ENCODE measurements at places on chromosomes 5 and 9.

- no peak for DNase-seq
Observed at GRCh38 chr5:53170746-53171349, 61.3 kb upstream of the MOCS2 start.

GRCh38 chr5:37662789-37663485, 176.9 kb downstream of the GDNF start:
- DNase-seq: no peak

DNA sequence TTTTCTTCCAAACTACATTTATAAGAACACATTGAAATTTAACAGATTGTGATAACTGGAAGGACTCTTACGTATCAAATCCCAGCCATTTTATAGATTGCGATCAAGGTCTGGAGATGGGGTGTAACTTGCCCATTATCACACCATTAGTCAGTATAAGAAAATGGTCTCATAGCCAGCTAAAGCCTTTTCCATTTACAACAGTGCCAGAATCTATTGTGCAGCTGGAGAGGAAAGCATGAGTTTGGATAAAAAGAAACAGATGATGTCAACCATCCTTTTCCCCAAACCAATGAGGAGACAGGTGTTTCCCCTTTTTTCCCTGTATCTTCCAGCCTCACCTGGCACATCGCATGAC, 658.8 kb downstream of the ACTL7B start:
- no peak for DNase-seq

GRCh38 chr9:131407717-131408195, 13.9 kb downstream of the PRRC2B start:
- no peak for DNase-seq

GRCh38 chr9:107336718-107337360, 53.8 kb downstream of the RAD23B start:
- no peak for DNase-seq

DNA sequence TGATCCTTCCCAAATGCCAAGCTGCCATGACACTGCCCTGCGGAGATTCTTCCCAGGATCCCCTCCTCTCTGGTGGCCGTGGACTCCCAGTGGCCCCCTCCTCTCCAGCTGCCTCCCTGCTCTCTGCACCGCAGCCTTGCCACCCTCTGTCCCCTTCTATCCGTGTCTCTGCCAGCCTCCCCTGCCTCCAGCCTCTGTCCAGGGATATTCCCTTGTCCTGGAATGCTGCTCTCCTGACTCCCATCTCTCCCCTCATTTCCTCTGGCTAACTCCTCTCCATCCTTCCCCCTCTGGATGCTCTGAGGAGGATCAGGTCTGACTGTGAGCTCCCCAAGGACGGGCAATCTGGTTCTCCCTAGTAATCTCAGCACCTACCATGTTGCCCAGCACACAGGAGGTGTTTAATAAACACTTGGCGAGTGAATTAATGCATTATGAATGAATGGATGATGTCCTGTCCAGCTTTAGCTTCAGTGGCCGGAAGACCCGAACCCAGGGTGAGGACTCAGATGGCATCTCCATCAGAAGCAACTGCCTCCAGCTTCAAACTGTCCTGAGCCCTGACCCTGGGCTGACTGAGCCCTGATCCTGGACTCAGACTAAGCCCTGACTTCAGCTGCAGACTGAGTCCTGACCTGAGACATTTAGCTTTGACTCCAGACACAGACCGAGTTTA, 7.5 kb upstream of the CRB2 start:
- DNase-seq: no peak

DNA sequence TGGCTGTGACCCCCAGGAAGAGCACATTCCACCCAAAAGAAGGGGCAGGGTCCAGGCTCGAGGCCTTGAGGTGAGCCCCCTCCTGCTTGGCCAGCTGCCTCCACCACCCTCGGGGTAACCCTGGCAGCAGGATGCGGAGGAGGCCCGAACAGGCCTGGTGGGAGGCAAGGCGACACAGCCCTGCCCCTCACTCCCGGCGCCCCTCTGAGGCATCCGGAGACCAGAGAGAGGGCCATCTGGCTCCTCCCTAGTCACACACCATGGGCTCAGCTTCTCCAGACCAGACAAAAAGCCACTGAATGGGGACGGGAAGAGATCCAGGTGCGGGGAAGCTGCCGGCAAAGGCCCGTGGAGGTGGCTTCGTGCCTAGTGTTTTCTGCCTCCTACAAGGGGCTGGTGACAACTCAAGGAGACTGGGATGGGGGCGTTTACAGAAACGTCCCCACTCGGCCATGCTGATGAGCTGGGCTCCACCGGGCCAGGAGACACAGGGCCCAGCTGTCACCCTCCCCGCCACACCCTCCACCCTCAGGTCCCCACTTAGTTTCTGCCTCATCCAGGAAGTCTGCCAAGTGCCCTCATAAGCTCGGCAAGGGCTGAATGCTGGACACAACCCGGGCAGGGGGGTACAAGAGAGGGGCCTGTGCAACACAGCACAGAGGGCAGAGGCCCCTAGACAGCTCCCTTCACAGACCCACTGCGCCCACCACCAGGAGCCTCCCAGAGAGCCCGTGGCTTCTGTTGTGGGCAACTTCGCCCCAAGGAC, 41.9 kb downstream of the NACC2 start:
- no peak for DNase-seq

GRCh38 chr5:23027331-23027730, 174.2 kb upstream of the CDH12 start:
- no peak for DNase-seq

DNA sequence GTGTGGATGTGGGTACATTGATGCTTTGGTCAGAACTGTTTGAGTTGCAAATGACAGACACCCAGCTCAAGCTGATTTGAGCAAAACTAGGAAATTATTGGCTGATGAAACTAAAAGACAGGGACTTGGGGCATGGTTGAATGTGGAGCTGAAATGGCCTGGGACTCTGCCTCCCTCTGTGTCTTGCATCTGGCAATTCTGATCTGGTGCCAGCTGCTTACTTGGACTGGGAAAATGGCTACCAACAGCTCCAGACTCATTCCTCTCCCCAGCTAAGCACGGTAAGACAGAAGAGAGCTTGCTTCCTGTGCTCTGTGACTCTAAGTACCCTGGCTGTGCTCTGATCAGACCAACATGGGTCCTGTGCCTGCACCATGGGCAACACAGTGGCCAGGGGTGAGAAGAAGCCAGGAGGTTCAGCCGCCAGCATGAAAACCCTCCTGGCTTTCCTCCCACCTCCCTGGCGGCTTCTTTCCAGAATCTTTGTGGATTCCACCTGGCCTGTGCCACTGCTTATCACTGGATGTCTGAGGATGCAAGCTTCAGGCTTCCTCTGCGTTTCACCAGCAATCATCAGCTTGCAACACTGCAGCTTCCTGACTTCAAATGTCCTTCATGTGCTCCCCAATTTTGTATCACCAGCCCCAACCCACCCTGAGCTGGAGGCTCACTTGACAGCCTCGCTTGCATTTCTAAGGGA, 44.1 kb downstream of the C5orf15 start:
- DNase-seq: no peak

DNA sequence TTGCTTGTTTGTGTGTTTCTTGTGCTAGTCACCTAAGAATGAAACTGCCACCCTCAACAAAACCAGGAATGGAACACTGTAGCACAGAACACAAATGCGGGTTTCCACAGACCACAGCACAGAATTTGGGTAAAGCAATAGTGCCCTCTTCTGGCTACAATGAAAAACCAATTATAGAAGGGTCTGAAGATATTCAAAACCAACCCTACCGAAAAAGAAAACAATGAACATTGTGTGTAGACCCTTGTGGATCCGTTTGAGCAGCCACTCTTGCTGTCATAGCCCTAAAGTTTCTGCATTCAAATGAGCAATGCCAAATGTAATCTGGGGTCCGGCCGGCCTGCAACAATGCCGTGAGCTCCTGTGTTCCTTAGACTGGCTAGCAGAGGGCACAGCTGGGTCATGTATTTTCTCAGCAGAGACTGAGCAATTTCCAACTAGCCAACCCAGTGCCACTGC, 8.3 kb upstream of the ENC1 start:
- DNase-seq: no peak

DNA sequence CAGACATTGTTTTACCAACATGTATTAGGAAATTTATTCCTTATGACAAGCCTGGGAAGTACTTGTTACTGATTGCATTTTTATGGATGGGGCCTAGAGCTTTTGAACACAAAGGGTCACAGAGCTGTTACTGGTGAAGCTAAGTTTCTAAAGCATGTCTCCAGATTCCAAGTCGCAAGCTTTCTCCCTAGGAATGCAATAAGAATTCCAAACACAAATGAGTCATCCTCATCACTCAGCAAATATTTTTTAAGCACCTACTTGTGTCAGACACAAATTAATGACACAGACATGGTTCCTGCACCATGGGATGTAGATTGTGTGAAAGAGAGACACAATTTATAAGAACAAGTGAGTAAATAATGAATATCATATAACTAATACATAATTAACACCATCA, 11.0 kb upstream of the SH3RF2 start:
- DNase-seq: no peak

- no peak for DNase-seq
Observed at GRCh38 chr9:133979921-133980863, 11.9 kb downstream of the VAV2 start.

DNA sequence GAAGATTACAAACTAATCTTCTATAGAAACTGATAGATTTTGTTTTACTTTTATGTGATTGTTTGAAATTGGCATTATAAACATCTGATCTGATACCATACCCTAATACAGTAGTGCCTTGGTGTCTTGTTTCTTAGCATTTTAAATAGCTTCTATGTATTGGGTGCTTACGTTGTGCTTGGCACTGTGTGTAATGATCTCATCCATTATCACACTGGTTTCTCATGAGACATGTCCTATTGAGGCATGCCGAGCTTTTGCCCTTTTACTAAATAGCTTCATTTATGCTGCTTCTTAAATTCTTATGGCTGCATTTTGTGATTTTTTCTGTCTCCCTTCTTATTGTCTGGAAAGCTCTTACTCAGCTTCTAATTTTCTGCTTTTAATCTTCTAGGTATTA, 48.2 kb upstream of the TLR4 start:
- DNase-seq: no peak

Measured in activated CD4-positive, alpha-beta T cell treated with anti-CD3 and anti-CD28 coated beads for 24 hours (primary cell).